CD4-positive, alpha-beta T cell (primary cell): ENCODE measurements at places on chromosomes 16 and 17.

DNA sequence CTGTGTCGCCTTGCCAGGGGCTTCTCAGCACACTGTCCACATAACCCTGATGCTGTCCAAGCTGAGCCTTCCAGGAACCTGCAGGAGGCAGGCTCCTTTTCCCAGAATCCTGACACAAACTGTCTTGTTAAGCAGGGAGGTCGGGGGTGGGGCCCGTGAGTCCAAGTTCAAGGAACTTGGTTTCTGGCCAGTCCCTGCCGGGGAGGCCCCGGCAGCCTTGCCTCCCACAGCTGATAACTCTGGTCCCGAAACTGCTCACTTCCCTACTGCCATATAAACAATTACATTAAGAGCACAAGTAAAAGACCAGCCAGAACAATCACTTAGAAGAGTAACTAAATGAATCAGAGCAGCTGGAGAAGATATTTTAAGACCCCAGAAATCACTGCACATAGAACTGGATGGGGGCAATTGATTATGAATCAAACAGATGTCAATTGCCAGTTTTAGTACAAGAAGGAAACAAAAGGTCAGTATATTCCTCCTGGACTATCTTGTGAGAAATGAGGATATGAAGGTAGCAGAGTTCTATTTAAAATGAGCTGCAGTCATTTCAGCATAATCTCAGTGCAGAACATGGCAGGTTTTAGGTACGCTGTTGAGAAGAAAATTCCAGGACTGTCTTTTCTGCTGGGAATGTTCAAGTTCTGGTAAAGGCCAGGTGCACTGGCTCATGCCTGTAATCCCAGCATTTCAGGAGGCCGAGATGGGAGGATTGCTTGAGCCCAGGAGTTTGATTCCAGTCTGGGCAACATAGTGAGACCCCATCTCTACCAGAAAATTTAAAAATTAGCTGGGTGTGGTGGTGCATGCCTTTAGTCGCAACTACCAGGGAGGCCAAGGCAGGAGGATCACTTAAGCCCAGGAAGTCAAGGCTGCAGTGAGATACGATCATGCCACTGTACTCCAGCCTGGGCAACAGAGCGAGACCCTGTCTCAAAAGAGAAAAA, 169.8 kb downstream of the PITPNC1 start:
- H3K27ac ChIP-seq: no peak overlapping the region
- H3K36me3 ChIP-seq: peaks cover 12% of the 10 kb centered on the region
- no peak for DNase-seq
- H3K4me3 ChIP-seq: no peak overlapping the region
- peaks cover 5% of the 10 kb centered on the region for H3K4me1 ChIP-seq
- H3K27me3 ChIP-seq: no peaks in the 10 kb centered on the region

DNA sequence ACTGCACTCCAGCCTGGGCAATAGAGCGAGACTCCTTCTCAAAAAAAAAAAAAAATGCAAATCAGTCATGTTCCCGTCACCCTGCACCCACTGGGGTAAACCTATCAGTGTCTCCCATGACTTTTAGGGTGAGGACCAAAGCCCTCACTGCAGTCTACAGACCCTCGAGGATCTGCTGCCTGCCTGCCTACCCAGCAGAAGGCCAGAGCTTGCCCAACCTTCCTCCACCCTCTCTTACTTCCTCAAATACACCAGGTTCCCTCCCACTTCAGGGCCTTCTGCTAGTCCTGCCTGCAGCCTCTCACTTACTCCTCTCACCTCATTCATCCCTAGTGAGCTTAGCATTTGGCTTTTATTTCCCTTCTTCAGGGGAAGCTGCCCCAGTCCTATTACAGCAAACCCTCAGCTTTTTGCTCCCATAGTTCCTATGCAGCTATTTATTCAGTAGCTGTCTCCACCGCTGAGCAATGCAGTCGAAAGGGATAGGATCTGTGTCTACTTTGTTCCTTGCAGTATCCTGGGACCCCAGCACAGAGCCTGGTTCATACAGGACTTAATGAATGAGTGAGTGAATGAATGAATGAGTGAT, 17.8 kb upstream of the TOB1 start:
- DNase-seq: no peak
- H3K4me3 ChIP-seq: no peak overlapping the region
- H3K36me3 ChIP-seq: no peaks in the 10 kb centered on the region
- H3K4me1 ChIP-seq: peaks cover 37% of the 10 kb centered on the region
- H3K27ac ChIP-seq: no peak overlapping the region

- H3K4me3 ChIP-seq: no peak overlapping the region
- DNase-seq: no peak
- peaks cover 61% of the 10 kb centered on the region for H3K4me1 ChIP-seq
- H3K36me3 ChIP-seq: no peaks in the 10 kb centered on the region
- peak overlapping the region; percentile 80 for H3K27ac ChIP-seq
Measured at GRCh38 chr16:25065899-25066298, 45.6 kb upstream of the LCMT1 start.

GRCh38 chr17:48562934-48563333, 15.2 kb downstream of the HOXB4 start:
- H3K27me3 ChIP-seq: no peaks in the 10 kb centered on the region
- no peak overlapping the region for H3K27ac ChIP-seq
- no peak for DNase-seq
- no peaks in the 10 kb centered on the region for H3K36me3 ChIP-seq
- peaks cover 2% of the 10 kb centered on the region for H3K4me1 ChIP-seq

DNA sequence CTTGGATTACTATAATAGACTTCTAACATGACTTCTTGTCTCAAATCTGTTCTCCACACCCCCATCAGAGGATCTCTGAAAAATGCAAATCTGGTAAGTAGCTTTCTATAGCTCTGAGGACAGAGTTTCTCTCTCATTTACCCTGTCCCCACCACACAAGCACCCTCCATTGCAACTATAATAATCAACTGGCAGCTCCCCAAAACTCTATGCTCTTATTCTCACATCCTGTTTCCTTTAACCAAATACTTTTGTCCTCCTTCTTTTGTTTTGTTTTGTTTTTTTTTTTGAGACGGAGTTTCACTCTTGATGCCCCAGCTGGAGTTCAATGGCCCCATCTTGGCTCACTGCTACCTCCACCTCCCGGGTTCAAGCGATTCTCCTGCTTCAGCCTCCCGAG, 73.4 kb downstream of the HELZ start:
- no peak overlapping the region for H3K4me3 ChIP-seq
- no peaks in the 10 kb centered on the region for H3K27me3 ChIP-seq
- H3K4me1 ChIP-seq: no peaks in the 10 kb centered on the region
- H3K27ac ChIP-seq: no peak overlapping the region

- H3K36me3 ChIP-seq: no peaks in the 10 kb centered on the region
- H3K27ac ChIP-seq: peak overlapping the region; percentile 85
- H3K27me3 ChIP-seq: no peaks in the 10 kb centered on the region
- peak overlapping the region; percentile 97 for H3K4me3 ChIP-seq
- peaks cover 18% of the 10 kb centered on the region for H3K4me1 ChIP-seq
Measured at GRCh38 chr17:30116345-30116660, 313 bp upstream of the NSRP1 start.

- no peaks in the 10 kb centered on the region for H3K36me3 ChIP-seq
- DNase-seq: no peak
- H3K4me3 ChIP-seq: no peak overlapping the region
Measured at GRCh38 chr16:72285728-72286127, 113.8 kb upstream of the PMFBP1 start.

DNA sequence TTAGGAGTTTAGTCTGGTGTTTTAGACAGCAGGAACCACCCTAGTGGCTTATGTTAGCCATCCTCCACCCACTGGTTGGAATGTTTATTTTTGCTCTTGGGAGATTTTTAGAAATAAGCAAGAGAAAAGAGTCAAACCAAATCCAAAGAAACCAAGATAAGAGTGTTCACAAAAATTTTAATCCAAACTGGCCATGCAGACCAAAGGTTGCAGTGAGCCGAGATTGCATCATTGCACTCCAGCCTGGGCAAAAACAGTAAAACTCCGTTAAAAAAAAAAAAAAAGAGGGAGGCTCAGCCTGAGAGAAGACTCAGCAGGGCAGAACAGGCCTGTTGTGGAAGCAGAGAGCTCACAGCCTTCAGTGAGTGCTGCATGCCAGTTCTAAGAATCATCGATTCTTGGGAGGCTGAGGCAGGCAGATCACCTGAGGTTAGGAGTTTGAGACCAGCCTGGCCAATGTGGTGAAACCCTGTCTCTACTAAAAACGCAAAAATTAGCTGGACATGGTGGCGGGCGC, 12.2 kb upstream of the C16orf54 start:
- peaks cover 49% of the 10 kb centered on the region for H3K4me1 ChIP-seq
- no peak overlapping the region for H3K4me3 ChIP-seq
- no peaks in the 10 kb centered on the region for H3K27me3 ChIP-seq
- DNase-seq: no peak
- H3K27ac ChIP-seq: no peak overlapping the region

GRCh38 chr17:22090263-22090935, 398.1 kb downstream of the KCNJ18 start:
- no peak overlapping the region for H3K4me3 ChIP-seq
- H3K4me1 ChIP-seq: no peaks in the 10 kb centered on the region
- DNase-seq: no peak
- H3K36me3 ChIP-seq: no peaks in the 10 kb centered on the region
- H3K27ac ChIP-seq: no peak overlapping the region

- no peaks in the 10 kb centered on the region for H3K4me1 ChIP-seq
- no peak overlapping the region for H3K27ac ChIP-seq
Measured at GRCh38 chr16:22660441-22661160, 149.9 kb downstream of the NPIPB5 start.

DNA sequence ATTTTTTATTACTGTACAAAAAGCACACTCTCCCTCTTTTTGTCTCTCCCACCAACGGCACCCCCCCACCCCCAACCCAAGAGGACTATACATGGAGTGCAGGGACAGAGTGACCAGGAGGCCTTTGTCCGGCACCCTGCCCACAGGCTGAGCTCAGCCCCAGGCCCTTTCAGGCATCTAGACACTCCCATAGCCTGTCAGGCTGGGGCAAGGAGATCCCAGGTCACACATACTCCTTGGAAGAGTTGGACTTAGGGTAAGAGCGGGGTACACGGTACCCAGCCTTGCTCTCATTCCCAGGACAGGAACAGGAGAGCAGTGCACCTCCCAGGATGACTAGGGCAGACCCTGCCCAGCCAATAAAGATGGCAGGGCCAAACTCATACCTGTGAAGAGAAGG, 2.1 kb downstream of the CLDN7 start:
- peak; percentile 21 for DNase-seq
- peaks cover 30% of the 10 kb centered on the region for H3K36me3 ChIP-seq

GRCh38 chr16:88886845-88887521, 20.5 kb upstream of the PABPN1L start:
- H3K4me3 ChIP-seq: no peak overlapping the region
- H3K36me3 ChIP-seq: no peaks in the 10 kb centered on the region
- no peaks in the 10 kb centered on the region for H3K27me3 ChIP-seq
- H3K27ac ChIP-seq: no peak overlapping the region

DNA sequence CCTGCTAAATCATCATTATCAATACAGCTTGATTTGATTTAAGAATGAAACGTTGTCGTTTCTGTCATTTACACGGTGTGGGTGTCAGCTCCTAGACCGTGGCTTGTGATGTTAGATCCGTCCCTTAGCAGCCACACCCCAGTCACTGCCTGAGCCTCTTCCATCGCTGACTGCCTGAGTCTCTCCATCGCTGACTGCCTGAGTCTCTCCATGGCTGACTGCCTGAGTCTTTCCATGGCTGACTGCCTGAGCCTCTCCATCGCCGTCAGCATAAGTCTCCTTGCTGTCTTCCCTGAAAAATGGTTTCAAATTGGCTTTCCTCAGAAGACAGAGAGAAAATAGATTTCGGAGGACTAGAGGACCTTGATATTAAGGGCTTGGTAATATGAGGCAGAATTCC, 53.8 kb upstream of the CMIP start:
- DNase-seq: no peak
- H3K4me3 ChIP-seq: no peak overlapping the region
- no peak overlapping the region for H3K27ac ChIP-seq
- H3K4me1 ChIP-seq: no peaks in the 10 kb centered on the region
- H3K36me3 ChIP-seq: no peaks in the 10 kb centered on the region
- no peaks in the 10 kb centered on the region for H3K27me3 ChIP-seq

DNA sequence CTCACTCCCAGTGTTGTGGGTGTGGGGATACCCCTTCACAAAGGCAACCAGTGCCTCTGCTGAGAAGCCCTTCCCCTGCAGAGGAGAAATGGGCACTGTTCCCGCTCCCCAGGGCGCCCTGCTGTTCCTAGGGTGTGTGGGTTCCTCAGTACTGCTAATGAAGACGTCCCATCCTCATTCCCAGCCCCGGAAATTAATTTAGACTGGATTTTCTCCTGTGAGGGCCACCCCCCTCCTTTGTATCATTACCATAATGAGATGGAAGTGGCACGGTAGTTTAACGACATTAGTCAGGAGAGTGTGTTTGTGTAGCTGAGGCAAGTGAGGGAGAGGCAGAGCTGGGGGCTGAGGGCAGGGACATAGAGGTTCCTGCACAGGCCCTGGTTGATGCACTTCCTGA, 53.2 kb downstream of the PIPOX start:
- H3K4me1 ChIP-seq: peaks cover 4% of the 10 kb centered on the region
- H3K27ac ChIP-seq: no peak overlapping the region
- peaks cover 100% of the 10 kb centered on the region for H3K36me3 ChIP-seq
- no peaks in the 10 kb centered on the region for H3K27me3 ChIP-seq
- H3K4me3 ChIP-seq: no peak overlapping the region
- no peak for DNase-seq

DNA sequence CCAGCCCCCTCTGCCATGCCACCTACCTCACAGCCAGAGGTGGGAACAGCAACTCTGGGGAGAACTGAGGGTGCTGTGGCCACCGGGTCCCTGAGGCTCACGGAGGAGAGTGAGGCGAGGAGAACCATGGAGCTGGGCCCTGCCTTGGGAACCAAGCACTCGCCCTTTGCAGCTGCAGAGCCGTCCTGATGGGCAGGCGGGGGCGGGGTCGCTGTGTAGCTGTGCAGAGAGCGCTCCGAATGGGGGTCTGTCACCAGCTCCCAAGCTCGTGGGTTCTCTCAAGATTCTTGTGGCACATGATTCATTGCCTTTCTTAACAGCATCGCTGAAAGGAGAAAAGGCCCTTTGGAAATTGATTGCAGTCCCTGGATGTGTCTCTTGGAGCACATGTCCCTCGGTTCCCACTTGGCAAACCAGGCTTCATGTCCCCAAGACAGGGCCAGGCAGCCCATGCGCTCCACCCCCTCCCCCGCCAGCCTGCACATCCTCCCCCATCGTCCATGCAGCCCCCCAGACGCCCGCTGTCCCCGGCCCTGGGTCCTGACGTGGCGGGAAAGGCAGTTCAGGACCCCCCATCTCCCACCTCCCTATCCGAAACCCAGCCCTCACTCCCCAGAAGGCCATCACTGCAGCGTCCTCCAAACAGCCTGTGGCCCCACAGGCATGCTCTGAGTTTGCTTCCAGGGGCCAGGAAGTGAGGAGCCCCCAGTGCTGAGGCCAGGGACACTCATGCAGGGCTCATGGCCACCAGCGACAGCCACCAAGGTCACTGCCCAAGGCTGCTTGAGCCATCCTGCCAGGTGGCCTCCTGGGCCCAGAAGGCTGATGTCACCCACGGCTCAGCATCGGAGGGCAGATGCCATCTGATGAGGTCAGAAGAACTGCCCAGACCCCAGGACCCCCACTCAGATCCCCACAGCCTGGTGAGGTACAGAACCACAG, 20.6 kb upstream of the CHMP6 start:
- no peak for DNase-seq
- H3K4me3 ChIP-seq: no peak overlapping the region
- no peaks in the 10 kb centered on the region for H3K27me3 ChIP-seq
- H3K4me1 ChIP-seq: peaks cover 23% of the 10 kb centered on the region
- no peak overlapping the region for H3K27ac ChIP-seq

- no peak overlapping the region for H3K4me3 ChIP-seq
- H3K36me3 ChIP-seq: peaks cover 26% of the 10 kb centered on the region
- no peaks in the 10 kb centered on the region for H3K27me3 ChIP-seq
- H3K27ac ChIP-seq: no peak overlapping the region
- no peaks in the 10 kb centered on the region for H3K4me1 ChIP-seq
Measured at GRCh38 chr16:58110571-58111301, 18.4 kb downstream of the CFAP20 start.
